Pons (tissue), 1 donor: ENCODE measurements at places on chromosomes 1 and 21.

GRCh38 chr1:33232716-33233115, 23.6 kb upstream of the ZNF362 start:
- no peak for DNase-seq

DNA sequence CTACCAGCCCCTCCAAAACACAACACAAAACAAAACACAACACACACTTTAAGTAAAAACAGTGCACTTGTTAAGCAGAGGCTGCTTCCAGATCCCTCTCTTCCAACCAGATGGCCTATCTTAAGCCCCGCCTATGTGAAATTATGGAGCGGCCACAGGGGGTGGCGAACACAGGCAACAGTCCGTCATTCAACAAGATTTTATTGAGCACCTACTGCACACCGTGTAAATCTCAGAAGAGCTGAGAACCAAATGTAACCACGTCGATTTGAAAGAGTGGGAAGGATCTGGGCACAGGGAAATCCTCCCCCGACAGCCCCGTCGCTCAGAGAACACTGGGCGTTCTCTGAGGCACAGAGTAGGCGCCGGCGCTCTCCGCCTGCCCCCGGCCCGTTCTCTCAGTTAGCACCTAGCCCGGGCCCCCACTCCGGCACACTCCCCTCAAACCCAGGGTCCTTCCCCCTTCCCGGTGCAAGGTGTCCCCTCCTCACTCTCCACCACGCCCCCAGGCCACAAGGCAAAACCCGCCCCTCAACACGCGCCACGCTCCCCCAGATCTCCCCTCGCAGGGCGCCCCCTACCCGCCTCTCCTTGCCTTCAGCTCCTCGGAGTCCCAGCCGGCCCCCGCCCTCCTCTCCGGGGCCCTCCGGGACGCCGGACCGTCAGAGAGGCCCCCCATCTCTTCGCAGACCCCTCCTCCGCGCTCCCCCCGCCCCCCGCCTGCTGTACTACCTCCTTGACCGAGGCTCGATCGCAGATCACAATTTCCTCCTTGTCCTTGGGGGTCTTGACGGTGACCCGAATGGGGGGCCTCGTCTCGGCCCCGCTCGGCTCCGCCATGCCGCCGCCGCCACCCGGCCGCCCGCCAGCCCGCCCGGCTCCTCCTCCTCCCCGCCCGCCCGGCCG, 483 bp downstream of the UBQLN4 start:
- peak; percentile 40 for DNase-seq

DNA sequence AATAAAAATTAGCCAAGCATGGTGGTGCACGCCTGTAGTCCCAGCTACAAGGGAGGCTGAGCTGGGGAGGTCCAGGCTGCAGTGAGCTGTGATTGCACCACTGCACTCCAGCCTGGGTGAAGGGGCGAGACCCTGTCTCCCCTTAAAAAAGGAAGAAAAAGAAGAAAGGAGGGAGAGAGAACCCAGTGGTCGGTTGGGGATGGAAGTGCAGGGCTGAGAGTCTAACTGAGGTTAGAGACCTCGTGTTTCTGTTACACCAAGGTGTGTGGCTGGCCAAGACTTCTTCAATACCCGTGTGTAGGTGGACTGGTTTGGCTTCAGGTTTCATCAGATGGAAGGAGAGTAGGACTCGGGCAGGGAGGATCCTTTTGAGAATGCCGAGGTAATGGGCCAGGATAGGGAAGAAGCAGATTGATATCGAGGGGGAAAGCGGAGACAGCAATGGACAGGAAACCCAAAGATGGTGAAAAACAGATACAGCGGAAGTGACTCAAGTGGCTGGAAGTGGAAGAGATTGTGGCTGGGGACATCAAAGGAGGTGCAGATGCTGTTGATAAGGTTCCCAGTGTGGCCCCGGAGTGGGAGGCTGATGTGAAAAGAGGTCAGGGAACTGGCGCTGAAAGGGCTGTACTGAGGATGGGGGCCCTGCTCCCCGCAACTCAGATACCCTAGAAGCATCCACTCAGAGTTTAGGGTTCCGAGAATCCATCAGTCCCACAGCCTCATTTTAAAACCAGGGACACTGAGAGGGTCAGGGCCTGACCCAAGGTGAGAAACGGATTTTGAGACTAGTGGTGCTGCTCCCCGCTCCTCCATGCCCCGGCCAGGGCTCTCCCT, 681 bp upstream of the UBXN10 start:
- no peak for DNase-seq

DNA sequence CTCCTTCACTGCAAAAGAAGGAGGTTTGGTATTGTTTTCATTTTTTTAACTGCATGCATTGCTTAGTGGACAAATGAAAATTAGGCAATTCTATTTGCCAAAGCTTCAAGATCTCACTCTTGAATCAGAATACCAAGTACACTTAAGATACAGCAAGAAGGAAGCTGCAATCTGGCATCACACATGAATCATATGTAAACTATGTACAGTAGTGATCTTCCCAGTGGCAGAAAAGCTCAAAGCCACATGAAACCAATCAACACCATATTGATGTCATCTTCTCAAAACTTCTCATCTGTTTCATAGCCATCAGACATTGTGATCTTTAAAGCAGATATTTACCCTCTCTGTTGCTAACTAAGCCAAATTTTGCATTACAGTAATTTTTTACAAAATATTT, 550.1 kb downstream of the LTN1 start:
- DNase-seq = no peak

GRCh38 chr1:1206376-1206965, at the start of gene TNFRSF18:
Gene TNFRSF18, minus strand, starts transcription at chr1:1206592. Its CDS starts 21 bp downstream, at chr1:1206571.
- DNase-seq = no peak

GRCh38 chr1:41093826-41094225, 72.3 kb upstream of the SLFNL1 start:
- DNase-seq = no peak

DNA sequence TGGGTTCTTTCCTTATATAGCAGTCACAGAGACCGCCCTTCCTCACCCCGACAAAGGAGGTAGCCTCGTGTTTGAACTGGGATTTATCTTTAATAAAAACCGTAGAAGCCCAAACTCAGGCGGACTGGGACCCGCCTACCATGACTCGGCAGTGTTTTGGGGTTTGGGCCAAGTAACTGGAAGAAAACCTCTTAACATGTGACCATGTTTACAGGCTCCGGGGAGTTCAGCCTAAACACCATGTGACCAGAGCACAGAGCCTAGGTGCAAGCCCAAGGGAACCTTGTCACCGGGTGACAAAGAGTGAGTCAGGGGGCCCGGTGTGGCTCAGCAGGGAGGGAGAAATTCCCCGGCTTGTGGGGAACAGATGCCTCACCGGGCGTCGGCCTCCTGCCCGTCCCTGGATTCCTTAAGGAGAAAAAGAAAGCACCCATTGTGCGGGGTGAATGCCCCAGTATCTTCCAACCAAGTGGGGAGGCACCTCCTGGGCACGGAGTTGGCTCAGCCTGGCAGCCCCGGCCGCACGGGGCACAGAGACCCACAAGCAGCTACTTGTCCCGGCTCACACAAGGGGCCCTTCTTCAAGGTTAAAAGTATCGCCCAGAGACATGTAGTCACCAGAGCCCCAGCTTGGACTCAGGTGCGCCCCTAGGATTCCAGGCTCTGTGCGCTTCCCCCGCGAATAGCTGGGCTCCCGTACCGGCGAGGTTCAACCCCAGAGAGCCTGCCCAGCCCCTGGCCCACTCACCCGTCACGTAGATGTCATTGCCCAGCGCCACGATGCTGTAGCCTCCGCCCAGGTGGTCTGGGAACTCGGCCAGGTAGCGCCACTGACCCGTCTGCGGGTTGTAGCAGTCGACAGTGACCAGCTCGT, 1.4 kb downstream of the KLHL21 start:
- DNase-seq = peak; percentile 91

DNA sequence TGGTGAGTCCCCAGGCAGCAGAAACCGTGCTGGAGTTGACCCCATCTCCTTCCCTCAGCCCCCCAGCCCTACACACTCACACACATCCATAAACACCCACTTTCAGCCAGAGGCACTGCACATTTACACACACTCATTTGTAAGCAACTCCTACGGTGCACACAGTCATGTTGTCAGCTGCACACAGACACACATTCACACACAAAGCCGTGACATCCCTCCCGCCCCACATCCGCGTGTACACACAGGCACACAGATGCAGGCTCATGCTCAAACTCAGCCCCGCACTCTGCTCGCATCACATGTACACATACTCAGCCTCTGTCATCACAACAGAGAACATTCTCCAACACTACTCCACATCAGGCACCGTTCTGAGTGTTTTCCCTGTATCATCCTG, 47.6 kb downstream of the LACTBL1 start:
- DNase-seq = no peak

GRCh38 chr1:234956821-234957329, 171.8 kb downstream of the TOMM20 start:
- no peak for DNase-seq

DNA sequence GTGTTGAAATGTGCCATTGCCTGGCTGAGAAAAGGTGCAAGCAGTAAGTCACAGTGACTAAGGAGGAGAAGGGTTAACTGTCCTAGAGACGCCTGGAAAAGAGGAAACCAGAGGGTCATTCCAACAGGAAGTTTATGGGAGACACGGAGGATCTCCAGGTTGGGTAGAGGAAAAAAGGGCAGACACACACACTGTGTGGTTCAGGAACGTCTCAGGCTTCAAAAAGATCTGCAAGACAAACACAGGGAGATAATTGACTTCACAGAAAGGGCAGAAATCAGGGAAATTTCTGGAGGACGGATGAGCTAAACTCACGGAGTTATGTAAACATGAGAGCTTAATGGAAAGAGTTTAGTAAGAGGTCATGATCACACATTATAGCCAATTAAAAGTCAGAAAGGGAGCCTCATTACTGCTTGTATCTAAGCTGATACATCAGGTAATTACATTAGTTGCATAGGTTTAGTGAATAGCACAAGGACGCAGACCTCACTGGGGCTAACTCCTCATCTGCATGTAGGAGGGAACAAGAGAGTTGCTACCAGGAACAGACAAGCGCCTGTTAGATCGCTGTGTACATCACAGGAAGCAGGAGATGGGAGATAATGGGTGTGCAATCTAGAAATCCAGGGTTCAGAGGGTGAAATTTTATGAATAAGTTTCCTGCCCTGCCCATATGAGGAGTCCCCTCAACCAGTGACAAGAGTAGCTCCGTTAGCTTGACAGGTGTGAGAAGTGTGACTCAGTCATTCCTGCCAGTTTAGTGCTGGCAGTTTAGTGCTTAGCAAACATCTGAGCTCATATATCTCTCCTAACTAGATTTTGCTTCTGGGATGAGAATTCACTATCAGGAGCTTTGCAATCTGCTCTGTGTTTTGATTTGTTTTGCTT, 96.6 kb upstream of the TNR start:
- DNase-seq = no peak

GRCh38 chr1:167805041-167805556, 83.3 kb downstream of the MPZL1 start:
- DNase-seq = peak; percentile 40

DNA sequence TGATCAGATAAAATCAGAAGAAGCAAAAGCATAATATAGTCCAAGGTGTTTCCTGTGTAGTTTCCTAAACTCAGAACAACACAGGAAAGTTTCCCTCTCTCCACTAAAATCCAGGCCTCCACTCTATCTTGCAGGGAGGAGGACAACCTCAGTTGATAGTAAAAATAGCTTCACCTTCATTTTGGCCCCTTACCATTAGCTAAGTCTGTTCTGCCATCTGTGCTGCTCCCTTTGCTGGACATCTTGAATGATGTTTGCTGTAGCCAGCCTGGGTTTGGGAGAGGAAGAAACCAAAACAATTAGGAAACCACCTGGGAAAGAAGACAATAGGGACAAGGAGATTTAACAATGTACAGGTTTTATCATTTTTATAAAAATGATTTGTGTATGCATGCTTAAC, 18.6 kb downstream of the DCAF8 start:
- no peak for DNase-seq

GRCh38 chr1:41738475-41738874, 180.2 kb downstream of the HIVEP3 start:
- DNase-seq = no peak

GRCh38 chr1:92820024-92820423, 11.8 kb upstream of the RPL5 start:
- DNase-seq = no peak

DNA sequence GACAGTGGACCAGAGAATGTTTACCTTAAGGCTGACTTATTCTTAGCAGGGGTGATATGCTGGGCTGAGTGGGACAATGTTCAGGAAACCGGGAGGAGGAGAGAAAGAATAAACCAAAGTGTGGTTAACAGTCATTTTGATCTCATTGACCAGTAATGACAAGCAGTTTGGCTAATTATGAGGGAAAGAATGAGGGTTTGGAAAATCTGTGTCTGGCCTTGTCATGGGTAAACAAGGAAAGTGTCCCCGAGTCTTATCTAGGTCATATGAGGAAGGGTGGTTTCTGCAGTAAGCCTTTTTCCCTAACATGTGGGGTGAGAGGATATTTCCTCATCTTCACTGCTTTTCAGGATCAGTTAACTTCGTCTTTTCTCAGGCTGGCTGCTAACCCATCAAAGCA, 155.0 kb downstream of the TPR start:
- DNase-seq = no peak

DNA sequence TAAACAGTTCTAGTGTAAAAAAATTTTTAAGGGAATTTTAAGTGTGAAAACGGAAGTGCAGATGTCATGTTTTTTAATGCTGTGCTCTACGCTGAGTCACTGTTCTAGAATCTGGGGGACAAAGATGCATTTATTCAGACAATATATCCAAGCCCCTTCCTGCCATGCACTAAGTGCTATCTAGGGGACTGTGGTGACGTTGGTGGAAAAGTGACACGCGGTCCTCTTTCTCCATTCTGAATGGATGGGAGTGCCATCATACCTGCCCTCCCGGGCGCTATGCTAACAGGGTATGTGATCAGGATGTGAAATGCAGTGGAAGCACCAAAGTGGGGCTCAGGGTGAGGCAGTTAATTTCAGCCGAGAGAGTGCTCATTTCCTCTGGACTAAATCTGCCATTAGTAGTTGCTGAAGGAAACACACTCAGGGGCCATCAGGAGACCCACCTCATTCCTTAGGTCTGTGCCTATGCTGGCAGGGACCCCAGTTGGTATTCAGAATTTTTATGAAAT, 6.6 kb downstream of the C1orf226 start:
- no peak for DNase-seq

- DNase-seq = no peak
These were observed 75.4 kb downstream of the RPAP2 start for GRCh38 chr1:92374223-92374622.

GRCh38 chr1:211991695-211992094, 43.7 kb downstream of the INTS7 start:
- DNase-seq = no peak

GRCh38 chr1:112694363-112694929, 12.5 kb downstream of the RHOC start:
- DNase-seq = no peak

DNA sequence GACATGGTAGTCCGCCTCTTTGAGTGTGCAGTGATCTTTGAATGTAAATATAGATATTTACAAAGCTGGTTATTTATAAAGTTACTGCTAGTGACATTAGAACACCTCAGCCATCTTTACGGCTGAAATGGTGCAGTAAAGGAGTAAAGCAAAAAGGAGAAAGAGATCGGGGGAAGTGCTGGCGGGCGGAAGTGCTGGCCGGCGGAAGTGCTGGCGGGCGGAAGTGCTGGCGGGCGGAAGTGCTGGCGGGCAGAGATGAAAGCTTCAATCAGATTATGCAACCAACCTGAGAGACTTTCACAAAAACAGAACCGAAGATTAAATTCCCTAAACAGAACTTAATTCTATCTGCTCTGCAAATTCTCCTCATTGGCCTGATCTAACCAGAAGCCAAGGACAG, 1.4 kb upstream of the OR14A16 start:
- DNase-seq = no peak

GRCh38 chr1:182235604-182235951, 156.0 kb downstream of the GLUL start:
- DNase-seq = no peak

- DNase-seq = no peak
These were observed 731 bp downstream of the EFNA4 start for GRCh38 chr1:155064111-155064831.

- no peak for DNase-seq
These were observed 61.1 kb upstream of the ACOT11 start for GRCh38 chr1:54486907-54487306.
